Activated CD4-positive, alpha-beta T cell treated with anti-CD3 and anti-CD28 coated beads for 1 hour (primary cell): ENCODE measurements at places on chromosomes 2 and 18.

DNA sequence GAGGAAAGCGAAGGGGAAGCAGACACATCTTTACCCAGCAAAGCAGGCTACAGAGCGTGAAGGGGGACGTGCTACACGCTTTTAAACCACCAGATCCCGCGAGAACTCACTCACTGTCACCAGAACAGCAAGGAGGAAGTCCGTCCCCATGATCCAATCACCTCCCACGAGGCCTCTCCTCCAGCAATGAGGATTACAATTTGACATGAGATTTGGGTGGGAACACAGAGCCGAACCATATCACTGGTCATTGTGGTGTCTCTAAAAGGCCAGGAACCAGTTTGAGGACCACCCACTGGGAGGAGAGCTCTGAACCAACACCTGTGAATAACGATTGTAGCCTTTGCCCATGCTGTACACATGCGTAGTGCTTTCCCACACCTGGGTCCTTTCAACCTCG lies 116.6 kb upstream of the FAM136A start:
- no peak for DNase-seq

DNA sequence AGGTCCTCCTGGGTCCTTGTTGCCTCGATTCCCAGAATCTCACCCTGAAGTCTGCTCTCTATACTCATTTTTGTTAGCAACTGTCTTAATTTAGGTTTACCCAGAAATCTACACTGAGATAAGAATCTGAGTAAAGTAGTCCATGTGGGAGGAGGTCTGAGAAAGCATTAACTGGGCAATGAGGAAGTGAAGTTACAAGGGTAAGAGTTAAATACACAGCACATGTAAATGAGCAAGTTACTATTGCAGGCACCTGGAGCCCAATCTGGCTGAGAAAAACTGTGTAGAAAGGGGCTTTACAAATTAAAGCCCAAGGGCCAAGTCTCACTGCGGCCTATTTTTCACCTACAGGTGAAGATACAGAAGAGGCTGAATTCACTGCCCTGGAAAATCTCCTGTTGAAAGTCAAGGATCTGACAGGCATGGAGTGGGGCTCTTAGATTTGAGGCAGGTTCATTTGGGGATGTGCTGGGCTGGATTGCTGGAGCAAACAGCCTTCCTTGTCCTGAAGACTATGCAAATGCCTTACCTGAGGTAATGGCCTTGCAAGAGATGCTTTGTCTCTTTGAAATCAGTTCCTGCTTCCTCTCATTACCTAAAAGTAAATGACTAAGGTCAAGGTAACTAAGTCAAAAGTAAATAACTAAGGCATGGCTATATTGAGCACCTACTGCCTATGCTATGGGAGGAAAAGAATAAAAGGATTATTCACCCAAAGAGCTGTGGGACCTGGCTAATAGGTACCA lies 84.4 kb upstream of the DYNAP start:
- no peak for DNase-seq

DNA sequence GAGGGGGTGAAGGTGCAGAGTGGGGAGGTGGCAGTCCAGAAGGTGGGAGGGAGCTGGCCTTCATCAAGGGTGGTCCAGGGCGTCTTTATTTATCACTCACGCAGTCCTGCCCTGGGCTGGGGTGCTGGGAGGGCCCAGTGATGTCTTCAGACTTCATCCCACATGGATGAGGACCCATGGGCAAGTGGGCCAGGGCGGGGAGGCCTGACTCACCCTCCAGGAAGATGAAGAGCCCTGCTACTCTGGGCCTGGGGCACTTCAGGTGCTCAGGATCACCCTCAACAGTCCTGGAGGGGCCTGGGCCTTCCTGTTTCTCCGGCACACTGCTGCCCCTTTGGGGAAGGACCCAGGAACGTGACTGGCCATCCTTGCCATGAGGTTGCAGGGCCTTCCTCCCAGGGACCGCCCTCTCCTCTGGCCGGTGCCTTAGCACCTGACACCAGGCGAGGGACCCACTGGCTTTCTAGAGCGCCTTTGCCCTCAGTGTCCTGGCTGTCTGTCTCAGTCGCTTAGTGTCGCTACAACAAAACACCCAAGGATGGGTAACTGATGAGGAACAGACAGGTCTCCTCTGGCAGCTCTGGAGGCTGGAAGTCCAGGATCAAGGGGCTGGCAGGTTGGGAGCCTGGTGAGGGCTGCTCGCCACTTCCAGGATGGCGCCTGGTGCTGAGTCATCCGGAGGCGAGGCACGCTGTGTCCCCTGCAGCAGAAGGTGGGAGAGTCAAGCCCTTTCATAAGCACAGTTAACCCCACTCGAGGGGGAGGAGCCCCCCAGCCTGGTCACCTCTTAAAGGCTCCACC lies 57.8 kb upstream of the HS6ST1 start:
- DNase-seq, result peak; percentile 3

- no peak for DNase-seq
Measured at GRCh38 chr2:78992451-78992806, 33.1 kb upstream of the REG3G start.
